ENCODE measurements at places on chromosomes 6 and 20.

DNA sequence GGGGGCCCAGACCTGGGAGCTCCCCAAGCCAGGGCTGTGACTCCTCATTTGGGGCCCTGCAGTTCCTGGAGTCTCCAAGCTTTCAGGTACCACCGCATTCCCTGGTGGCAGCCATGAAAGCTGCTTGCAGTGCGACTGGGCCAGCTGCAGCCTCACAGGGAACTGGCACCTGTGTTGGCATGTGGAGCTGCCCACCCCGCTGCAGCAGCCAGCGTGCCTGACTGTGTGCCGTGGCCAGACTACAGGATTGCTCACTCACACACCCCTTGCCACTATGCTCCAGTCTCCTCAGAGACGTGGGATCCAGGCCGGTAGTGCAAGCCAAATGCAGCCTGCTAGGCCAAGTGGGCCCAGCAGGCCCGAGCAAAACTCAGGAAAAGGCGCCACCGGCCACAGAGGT lies 450.7 kb downstream of the COL12A1 start:
- DNase-seq: no peak

- no peak for DNase-seq
Measured at GRCh38 chr6:22717915-22718314, 148.5 kb downstream of the HDGFL1 start.

DNA sequence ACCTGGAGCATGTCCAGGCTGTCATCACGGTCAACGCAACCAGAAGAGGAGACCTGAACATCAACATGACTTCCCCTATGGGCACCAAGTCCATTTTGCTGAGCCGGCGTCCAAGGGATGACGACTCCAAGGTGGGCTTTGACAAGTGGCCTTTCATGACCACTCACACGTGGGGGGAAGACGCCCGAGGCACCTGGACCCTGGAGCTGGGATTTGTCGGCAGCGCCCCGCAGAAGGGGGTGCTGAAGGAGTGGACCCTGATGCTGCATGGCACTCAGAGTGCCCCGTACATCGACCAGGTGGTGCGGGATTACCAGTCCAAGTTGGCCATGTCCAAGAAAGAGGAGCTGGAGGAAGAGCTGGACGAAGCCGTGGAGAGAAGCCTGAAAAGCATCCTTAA lies 49.5 kb downstream of the BFSP1 start:
- DNase-seq: no peak

- no peak for DNase-seq
Measured at GRCh38 chr6:83594941-83595340, 82.6 kb downstream of the PRSS35 start.

DNA sequence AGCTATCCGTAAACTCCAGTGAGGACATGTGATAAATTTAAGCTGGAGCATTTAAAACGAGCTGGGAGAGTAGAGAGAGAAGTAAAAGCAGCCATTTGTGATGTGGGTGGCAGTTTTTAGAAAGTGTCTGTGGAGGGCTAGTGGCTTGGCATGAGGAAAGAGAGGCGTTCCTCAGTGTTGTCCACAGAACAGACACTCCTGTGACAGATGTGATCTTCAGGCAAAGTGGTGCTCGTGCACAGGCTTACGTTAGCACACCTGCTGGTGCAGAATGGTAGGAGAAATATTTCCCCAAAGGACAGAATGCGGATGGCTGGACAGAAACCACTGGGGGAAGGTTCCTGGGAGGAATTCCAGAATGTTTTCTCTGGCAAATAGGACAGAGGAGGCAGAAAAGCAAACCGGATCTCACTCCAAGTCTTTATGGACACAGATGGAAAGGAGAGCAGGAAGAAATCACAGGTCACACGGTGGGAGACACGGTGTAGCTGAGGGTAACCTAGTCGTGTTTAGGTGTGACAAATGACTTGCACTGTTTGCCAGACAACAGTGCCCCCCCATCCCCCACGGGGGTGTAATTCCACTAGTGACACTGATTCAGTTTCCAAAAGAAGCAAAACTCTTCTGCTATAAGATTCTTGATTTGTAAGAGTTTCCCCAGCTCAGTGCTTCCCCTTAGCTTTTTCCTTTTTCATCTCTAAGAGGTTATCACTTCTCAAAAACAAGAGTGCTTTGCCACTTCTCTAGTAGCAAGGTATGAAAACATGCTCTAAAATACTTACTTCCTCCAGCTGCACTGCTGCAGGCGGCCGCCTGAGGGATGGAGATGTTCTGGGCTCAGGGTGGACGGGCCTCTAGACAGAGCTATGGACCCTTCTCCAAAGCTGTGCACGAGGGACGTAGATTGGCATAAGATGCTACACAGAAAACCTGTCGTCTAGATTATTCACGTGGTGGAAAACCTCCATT lies 293.2 kb downstream of the QKI start:
- no peak for DNase-seq

GRCh38 chr6:157020881-157021343 lies 243.7 kb downstream of the ARID1B start:
- no peak for DNase-seq

DNA sequence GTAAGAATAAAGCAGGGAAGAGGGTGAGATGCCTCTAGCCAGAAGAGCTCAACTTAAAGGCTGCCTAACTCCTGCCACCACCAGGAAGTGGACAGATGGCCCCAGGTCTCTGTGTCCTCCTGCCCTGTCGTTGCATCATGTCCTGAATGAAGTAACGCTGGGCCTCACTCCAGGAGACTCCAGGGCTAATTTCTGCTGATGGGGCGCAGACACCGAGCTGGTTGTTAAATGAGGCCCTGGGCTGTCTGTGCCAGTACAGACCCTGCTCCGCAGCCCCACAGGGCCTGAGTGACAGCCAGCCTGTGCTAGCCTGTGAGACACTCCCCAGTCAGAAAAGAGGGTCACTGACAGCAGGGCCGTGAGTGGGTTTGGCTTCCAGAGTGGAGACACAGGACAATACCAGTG lies 6.5 kb downstream of the IP6K3 start:
- DNase-seq: no peak

- DNase-seq: no peak
Measured at GRCh38 chr6:132198040-132198439, 203.2 kb downstream of the MOXD1 start.

DNA sequence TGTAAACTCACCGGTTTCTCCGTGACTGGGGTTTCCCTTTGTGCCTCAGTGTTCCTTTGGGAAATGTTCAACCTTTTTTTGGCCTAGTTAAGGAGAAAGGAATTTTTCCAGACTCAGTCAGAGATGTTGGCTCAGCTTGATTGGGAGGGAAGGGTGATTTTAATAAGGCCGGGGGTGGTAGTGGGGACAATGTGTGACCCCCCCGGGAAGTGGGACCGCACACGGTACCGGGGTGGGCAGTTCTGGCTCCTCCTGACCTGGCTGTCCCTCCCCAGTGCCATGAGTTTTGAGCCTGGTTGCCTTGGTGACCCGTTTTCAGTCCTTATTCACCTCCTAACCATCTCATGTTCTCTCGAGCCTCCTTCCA lies 132.7 kb downstream of the SNX5 start:
- no peak for DNase-seq

DNA sequence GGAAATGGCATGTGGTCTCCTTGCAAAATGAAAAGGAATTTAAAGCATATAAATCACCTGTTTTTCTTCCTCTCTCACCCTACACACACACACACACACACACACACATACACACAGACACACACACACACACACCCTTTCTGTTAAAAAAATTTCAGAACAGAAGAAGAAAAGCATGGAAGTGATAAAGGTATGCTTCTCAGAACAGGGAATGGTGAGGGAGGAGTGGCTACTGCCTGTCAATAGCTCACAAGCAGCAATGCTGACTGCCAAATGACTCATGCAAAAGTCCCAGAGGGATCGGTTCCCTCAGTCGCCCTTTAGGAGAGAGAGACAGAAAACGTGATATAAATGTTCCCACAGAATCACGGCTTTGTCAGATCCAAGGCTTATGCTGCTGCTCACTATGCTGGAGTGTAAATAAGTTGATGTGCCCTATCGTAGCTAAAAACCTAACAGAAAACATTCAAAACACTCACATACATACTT lies 102.6 kb downstream of the IBTK start:
- no peak for DNase-seq

GRCh38 chr6:169545982-169546381 lies 155.8 kb downstream of the WDR27 start:
- no peak for DNase-seq

DNA sequence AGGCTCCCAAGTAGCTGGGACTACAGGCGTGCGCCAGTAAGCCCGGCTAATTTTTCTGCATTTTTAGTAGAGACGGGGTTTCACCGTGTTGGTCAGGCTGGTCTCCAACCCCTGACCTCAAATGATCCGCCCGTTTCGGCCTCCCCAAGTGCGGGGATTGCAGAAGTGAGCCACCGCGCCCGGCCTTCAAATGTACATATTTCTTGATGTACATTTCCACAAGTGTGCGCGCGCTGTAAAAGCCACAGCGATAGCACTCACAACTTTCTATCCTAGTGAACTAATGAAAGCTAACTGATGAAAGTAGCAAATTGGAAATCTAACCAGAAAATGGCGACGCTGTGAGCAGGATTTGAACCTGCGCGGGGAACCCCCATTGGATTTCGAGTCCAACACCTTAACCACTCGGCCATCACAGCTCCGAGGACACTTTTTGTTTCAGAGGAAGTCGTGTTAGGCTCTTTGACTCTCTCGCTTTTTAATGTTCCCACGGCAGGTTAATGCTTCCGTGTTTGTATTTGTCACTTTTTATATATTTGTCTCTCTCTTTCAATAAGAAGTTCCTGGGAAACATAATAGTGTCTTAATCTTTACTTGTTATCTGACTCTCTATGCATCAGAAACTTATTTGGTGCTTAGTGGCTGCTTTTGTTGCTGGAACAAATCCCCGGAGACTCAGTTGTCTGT lies 199.4 kb upstream of the ZNF184 start:
- DNase-seq: no peak

DNA sequence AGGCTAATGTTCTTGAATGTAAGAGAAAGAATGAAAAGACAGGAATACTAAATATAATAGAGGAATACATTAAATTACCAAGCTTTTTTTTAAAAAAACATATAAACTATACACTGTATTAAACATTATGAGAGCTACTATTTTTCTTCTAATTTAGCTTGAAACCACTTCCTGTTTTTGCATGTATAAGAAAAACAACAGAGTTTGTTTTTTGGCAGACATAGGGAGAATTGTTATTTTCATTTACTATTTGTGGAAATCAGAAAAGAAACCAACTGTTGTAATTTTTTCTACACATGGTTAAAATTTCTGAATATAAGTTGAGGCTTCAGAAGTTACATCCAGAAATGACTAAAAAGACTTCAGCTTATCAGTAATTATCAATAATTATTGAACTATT lies 991.8 kb upstream of the GJE1 start:
- no peak for DNase-seq

GRCh38 chr20:4120921-4121321 lies 105.6 kb upstream of the RNF24 start:
- no peak for DNase-seq

- no peak for DNase-seq
Measured at GRCh38 chr20:58515233-58516212, at the start of gene APCDD1L. Gene APCDD1L (minus strand): TSS chr20:58515399. CDS start chr20:58514707, 692 bp downstream.

DNA sequence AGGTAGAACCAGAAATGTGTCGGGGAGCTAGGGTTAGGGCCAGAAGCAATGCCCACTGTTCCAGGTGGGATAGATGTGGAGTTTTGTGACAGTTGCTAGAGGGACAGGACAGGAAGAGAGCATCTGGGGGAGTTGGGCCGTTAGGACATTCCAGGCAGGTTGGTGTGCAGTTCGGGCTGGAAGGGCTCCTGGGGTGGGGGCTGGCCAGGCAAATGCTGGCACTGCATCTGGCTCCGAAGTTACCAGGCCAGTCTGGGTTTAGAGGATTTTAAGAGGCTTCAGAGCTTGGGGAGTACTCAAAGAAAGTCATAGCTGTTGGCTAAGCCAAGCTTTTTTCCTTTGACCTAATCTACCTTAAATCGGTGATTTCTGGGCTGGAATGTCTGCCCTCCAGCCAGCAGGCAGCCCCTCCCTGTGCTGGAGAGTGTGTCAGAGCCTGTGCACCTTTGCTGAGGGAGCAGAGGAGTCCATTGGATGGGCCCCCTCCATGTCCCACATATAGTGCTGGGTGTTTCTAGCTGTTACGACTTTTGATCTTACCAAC lies 20.8 kb downstream of the PLCG1 start:
- no peak for DNase-seq

GRCh38 chr6:167815296-167815980 lies 11.3 kb upstream of the AFDN start:
- DNase-seq: no peak

- DNase-seq: no peak
Measured at GRCh38 chr6:16184551-16184950, 53.8 kb upstream of the GMPR start.

- DNase-seq: no peak
Measured at GRCh38 chr6:109139109-109139508, 43.8 kb downstream of the CEP57L1 start.

GRCh38 chr6:101302593-101302992 lies 90.9 kb upstream of the GRIK2 start:
- no peak for DNase-seq

GRCh38 chr6:53956068-53956711 lies 155.1 kb upstream of the MLIP start:
- peak; percentile 44 for DNase-seq

GRCh38 chr20:34953960-34954359 lies 1.6 kb downstream of the GSS start:
- DNase-seq: no peak

GRCh38 chr6:125228981-125229479 lies 72.7 kb downstream of the HDDC2 start:
- no peak for DNase-seq

- no peak for DNase-seq
Measured at GRCh38 chr20:62860924-62861691, 514 bp downstream of the TCFL5 start.

DNA sequence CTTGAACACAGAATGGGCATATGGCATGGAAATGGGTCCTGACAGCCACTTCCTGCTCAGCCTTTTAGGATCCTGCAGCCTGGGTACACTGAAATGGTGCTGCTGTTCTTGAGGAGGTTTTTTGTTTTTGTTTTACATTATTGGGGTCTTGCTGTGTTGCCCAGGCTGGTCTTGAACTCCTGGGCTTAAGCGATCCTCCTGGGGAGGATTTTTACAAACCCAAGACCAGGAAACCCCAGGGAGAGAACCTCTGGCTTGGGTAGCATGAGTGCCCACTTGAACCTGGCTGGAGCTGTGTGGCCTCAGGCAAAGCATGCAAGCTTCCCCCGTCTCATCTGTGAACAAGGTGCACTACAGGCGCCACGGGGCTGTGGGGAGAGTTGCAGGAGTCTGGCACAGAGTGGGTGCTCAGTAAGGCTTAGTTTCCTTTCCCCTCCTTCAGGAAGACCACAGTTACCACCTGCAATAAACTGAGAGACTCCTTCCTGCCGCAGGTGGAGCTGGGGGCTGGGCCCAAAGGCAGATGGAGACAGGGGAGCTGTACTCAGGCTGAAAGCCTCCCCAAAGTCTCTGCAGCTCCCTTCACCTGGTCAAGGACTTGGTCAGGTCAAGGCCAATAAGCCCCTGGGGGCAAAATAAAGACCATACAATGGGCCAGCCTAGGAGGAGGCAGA lies 1.8 kb downstream of the SLA2 start:
- no peak for DNase-seq
